ENCODE measurements at places on chromosomes 6 and 20.

- DNase-seq = no peak
These were observed 47.7 kb downstream of the SPATA2 start for GRCh38 chr20:49867453-49868215.

DNA sequence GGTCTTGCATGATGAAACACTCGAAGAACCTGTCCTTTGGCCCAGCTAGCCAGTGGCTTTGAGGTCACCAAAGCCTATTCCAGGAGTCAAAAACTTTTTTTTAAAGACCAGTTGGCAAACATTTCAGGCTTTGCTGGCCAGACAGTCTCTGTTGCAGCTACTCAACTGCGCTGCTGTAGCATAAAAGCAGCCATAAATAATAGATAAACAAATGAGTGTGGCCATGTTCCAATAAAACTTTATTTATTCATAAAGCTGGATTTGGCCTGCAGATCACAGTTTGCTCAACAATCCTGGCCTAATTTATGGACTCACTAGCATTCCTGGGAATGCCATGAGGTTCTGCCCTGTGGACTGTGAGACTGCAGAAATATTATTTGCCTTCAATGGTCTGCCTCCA, 68.8 kb upstream of the LTV1 start:
- DNase-seq = no peak

- DNase-seq = no peak
These were observed 41.7 kb upstream of the TULP4 start for GRCh38 chr6:158270389-158271127.

GRCh38 chr6:122374307-122374706, 25.1 kb upstream of the HSF2 start:
- DNase-seq = no peak

- no peak for DNase-seq
These were observed 426.7 kb upstream of the ID4 start for GRCh38 chr6:19410481-19410880.
